Myocyte (in vitro differentiated cells): ENCODE measurements at places on chromosomes 13 and 19. TPM values are rescaled to one million over a fixed set of nuclear protein-coding genes. Genes with fewer than 3 reads are reported as not detected.

DNA sequence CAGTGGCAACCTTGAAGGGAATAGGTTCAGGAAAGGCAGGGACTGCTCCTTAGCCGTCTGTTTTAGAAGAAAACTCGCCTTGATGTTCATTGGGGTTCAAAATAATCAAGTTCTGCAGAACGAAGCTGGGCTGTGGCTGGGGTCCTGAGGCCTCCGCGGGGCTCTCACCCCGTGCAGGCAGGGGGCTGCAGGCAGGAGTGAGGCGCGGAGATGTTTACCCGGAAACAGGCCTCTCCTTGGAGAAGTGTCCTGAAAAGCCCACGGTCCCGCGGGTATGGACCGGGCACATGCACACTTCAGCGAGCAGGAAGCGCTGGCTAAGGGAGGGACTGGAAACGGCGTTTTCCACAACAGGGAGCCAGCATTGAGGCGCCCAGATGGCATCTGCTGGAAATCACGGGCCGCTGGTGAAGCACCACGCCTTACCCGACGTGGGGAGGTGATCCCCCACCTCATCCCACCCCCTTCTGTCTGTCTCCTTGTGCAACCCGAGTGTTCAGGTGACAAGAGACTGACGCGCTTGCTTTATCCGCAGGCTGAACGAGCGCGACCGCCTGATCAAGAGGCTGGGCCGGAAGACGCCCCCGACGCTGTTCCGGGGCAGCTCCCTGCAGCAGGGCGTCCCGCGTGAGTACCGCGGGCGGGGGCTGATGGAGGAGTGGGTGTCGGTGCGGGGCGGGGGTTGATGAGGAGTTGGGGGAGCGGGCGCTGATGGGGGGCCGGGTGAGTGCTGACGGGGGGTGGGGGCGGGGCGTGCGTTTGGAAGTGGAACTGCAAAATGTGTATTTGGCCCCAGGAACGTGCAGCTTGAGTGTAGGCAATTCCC lies 39.6 kb downstream of the SHISA2 start:
- DNase-seq, result peak; percentile 29

DNA sequence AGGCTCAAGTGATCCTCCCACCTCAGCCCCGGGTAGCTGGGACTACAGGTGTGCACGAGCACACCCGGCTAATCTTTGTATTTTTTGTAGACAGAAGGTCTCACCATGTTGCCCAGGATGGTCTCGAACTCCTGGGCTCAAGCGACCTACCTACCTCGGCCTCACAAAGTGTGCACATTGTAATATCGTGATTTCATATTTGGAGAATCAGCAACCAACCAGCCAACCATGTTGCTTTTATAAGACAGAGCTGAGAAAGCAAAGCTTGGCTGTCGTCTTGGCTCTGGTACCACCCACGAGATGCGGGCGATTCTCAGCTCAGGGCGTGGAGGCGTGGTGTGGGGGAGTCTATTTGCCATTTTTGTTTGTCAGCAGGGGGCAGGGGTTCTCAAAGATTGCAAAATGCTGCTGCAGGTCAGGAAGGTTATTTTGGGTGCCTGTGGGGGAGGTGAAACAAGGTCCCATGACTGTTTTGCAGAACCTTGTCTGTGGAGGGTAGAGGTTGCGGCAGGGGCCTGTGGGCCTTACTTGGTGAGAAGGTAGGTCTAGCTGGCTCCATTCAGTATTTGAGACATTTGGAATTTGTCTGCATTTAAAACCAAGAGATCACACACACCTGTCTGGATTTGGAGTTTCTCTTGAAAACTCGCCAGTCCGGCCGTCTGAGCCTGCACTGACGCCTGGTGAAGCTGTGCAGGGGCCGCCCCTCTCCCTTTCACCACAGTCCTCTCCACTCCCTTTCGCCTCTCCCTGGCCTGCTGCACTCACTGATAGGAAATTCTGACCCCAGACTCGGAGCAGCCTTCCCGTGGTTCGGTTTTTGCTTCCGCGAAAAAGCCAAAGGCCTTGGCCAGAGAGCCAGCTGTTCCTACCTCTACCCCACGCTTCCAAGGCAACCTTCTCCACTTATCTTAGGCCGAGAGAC lies 15.4 kb downstream of the TNFAIP8L1 start:
- no peak for DNase-seq

DNA sequence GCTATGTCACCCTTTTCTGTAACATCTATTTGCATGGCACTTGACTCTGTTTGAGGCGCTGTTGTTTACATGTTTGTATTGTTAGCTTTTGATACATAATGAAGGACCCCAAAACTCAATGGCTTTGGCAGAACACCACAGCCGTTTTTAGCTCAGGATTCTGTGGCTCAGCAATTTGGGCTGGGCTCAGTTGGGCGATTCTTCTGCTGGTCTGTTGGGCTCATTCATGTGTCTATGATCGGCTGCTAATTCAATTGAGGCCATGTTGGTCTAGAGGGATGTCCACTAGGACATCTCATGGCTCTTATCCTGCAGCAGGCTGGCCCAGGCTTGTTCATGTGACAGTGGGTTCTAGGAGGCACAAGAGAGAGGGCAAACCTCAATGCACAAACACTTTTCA lies 33.9 kb downstream of the VSTM2B start:
- DNase-seq, result no peak

GRCh38 chr19:15286688-15287365 lies 45.5 kb downstream of the BRD4 start:
- DNase-seq, result no peak

DNA sequence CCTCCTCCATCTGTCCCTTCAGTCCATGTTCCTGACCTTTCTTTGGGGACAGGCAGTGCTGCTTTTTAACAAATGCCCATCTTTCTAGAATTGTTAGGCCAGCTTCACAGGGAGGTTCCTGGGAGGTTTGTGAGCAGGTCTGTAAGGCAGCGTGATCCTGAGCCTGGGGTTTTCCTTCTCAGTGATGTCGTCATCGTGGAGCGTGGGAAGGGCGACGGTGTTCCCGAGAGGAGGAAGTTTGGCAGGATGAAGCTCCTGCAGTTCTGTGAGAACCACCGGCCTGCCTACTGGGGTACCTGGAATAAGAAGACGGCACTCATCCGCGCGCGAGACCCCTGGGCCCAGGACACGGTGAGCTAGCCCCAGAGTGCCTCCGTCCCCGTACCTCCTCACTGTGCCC lies 26.8 kb downstream of the CHAF1A start:
- no peak for DNase-seq

GRCh38 chr13:95714142-95714832 lies 37.3 kb downstream of the DNAJC3 start:
- no peak for DNase-seq

- DNase-seq, result peak; percentile 44
Measured at GRCh38 chr19:4140237-4140711, 13.2 kb upstream of the CREB3L3 start.

GRCh38 chr19:15212711-15213110 lies 11.9 kb upstream of the NOTCH3 start:
- no peak for DNase-seq

DNA sequence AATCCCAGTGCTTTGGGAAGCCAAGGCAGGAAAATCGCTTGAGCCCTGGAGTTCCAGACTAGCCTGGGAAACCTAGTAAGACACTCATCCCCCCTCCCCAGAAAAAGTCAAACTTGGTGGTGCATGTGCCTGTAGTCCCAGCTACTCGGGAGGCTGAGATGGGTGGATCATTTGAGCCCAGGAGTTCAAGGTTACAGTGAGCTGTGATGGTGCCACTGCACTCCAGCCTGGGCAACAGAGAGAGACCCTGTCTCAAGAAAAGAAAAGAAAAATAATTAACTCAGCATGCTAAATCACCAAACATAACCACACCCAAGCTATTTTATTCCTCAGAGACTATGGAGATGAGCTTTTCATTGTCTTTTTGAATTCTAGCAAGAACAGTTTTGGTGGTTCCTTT lies 56.2 kb upstream of the SCEL start:
- DNase-seq, result no peak

- no peak for DNase-seq
Measured at GRCh38 chr19:7515110-7515644, 726 bp upstream of the ZNF358 start.

DNA sequence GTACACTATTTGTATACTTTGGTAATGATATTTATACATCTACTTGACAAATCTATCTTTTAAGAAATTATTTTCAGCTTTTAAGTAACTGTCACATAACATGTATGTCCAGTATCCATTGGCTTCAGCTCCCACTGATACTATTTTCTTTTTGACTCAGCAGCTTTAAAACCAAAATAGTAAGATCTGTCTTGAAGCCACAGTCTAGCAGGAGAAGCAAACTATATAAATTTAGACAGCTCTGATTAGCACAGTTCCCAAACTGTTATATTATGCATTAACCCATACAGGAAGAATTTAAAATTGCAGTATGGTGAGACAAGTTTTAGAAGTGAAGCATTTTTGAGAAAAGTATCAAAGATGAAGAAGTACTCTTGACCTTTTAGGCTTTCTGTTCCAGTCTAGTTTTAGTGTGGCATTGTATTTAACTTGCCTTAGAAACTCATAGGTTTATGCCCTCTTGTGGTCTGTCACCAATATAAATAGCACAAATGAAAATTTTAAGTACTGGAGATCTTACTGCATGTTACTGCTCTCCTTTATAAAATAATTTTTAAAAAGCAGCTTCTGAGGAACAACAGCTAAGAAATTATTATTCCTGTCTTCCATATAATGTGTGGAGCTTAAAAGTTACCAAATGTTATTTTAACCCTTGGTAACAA lies 24.7 kb downstream of the URI1 start:
- no peak for DNase-seq

DNA sequence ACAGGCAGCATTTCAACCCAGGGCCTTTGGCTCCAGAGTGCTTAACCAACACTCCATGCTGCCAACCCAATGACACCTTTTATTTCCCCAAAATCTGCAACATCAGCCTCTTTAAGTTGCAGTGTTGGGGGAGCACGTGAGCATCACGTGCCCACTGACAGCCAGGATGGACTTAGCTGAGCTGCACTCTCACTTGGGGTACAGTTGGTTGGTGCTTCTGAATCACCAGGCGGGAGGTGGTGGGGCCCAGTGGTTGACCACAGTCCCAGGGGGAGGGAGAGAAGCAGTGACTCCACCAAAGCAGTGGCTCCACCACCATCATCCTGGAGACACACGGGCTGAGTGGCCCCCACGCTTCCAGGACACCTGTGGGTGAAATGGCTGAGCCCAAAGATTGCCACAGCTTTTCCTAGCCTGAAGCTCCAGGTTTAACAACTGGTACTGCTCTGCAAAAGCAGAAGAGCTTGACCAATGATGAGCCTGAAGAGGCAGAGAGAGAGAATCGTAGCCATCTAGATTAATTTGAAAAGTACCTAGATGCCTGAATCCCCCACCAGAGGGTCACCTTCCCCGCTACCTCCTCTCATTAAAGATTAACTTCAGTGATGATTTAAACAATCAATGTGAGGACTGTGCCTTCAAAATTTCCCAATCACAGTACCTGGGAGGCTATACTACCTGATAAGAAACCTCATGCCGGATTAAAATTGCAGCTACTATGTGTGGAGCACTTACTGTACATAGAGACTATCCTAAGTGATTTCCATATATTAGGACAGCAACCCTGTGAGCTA lies 193.8 kb downstream of the FOXO1 start:
- DNase-seq, result no peak

SIGLECL1 gene
- not detected in 2 replicates for total RNA-seq

SIAH3 gene
- total RNA-seq, result not detected in 2 replicates

PCDH20 gene
- not detected in 2 replicates for total RNA-seq

EBI3 gene
- total RNA-seq, result 0.11 and 0.21 TPM in 2 replicates
